Urinary bladder (tissue), 4 donors: ENCODE measurements at places on chromosomes 12 and 14. TPM values are rescaled to one million over a fixed set of nuclear protein-coding genes. Genes with fewer than 3 reads are reported as not detected.

- no peak for DNase-seq
Observed at GRCh38 chr12:106179086-106179485, 40.3 kb upstream of the NUAK1 start.

- DNase-seq = no peak
Observed at GRCh38 chr12:4156317-4156716, 117.2 kb upstream of the CCND2 start.

GRCh38 chr12:49296836-49297694 is 2.1 kb downstream of the PRPH start:
- no peak for DNase-seq

- no peak for DNase-seq
Observed at GRCh38 chr12:546920-547845, 87.4 kb downstream of the B4GALNT3 start.

Gene PDZRN4
- 11.5 TPM for total RNA-seq

- no peak for DNase-seq
Observed at GRCh38 chr12:57110104-57111030, 795 bp downstream of the STAT6 start.

DNA sequence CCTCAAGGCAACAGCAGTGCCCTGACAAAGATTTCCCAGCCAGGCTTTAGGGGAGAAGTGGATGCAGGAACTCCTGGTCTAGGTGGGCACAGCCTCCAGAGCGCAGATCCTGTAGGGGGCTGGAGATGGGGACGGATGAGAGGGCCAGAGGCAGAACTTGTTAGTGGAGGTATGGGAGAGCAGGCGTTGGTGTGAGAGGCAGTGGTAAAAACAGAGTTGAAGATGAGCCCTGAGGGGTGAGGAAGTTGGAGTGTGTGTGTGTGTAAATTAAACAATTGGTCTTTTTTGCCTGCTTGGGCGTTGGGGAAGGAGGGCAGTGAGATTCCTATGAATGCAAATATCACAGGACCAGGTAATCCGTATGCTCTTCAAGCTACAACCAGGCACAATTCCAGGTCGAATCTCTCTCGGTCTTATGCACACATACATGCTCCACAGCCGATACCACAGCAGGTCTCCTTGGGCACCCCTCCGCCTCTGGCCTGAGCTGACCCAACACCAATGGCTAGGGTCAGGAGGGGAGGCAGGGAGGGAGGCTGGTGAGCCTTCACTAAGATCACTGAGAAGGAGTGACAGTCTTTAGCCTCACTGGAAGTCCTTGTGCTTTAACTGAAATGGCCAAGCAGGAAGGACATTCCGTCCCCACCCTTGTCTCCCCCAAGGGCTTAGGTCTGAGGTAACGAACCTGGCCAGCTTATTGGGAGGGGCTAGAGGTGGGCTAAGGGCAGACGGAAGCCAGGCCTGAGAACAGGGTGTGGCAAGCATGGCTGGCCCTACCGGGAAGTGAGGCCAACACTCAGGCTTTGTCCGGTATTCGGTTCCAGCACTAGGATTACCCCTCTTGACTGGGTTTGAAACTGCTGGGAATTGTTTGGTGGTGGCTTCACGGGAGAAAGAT is 1.5 kb upstream of the KRT7 start:
- no peak for DNase-seq

Gene SLC7A7
- 9.3 TPM for total RNA-seq

Gene CCDC198
- 2.0 TPM for total RNA-seq

- DNase-seq = no peak
Observed at GRCh38 chr14:95314609-95315008, 5.1 kb downstream of the CLMN start.

Gene ALDH2
- 13.0 TPM for total RNA-seq

Gene CLEC7A
- 4.5 TPM for total RNA-seq

GRCh38 chr14:51534610-51535011 is 117.1 kb upstream of the FRMD6 start:
- no peak for DNase-seq

- DNase-seq = no peak
Observed at GRCh38 chr14:102419716-102420115, 57.0 kb downstream of the TECPR2 start.

DNA sequence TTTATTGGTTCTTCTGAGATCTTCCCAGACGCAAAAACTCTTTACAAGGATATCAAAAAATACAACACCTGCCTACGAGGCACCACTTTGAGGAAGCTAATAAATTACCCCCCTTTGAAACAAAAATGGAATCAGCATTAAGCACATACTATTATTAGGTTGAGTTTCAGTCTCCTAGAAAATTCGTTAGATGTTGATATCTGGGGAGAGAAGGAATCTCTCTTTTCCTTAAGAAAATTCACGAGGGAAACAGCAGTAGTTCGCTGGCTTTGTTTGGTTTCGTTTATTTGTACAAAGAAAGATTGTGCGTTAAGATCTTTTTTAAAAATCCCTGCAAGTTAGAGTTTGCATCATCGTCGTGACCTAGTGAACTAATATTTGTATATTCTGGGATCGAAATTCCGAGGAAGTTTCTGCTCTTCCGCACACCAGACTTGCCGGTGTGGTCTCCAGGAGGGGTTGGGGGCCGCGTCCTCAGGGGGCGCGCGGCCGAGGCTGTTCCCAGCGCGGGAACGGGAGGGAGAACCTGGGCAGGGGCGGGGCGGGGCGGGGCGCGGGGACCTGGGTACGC is 12.1 kb downstream of the NKX2-1 start:
- no peak for DNase-seq

GRCh38 chr12:71335151-71335962 is 104.2 kb upstream of the LGR5 start:
- DNase-seq = no peak

DNA sequence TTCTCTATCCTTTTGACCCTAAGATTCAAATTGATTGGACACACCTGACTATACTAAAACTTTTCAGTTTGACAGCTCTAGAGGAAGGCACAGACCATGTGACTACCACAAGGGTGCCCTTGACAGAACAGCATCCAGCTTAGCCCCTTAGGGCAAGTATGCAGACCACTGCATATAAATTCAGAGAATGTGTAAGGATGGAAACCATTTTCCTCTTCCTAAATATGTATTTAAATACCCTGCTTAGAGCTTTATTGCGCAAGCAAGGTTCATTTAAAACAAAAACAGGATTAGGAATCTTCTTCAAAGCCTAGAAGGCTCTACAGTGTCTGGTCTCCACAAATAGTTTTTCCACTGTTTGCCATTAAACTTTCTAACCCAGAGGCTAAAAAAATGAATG is 202.8 kb downstream of the MED13L start:
- DNase-seq = no peak

Gene ZDHHC22
- total RNA-seq = 0.16 TPM

GRCh38 chr12:52689936-52690335 is 9.7 kb upstream of the KRT1 start:
- DNase-seq = no peak

DNA sequence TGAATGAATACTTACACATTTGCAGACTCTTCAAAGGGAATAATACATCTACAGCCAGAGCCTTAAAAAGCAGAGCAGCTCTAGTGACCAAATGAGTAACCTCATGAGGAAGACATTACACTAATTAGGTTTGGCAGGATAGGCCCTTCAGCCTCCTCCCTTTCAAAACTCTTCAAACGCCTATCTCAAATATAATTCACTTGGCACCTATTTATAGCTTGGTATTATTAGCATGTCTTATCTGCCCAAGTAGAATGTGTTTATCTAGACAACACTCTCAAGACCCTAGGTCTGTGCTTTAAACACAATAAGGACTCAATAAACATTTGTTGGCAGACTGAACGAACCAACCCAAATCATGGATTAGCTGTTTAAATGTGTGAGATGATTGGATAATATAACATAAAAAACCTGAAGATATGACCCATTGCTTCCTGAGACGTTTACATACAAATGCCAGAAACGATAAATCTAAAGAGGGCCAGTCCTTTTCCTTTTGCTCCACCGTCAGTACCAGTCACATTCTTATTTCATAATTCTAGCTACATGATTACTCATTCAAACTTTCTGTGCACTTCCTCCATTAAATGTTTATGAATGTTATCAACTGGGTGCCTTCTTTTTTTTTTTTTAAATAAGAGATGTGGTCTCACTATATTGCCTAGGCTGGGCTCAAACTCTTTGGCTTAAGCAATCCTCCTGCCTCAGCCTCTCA is 123.3 kb downstream of the CEP83 start:
- DNase-seq = no peak

- DNase-seq = no peak
Observed at GRCh38 chr12:115543269-115543668, 734.2 kb downstream of the MED13L start.

GRCh38 chr14:105013150-105013785 is 7.6 kb downstream of the CDCA4 start:
- no peak for DNase-seq

GRCh38 chr12:30732954-30733637 is 21.7 kb downstream of the CAPRIN2 start:
- DNase-seq = no peak

GRCh38 chr12:89933911-89934310 is 225.3 kb upstream of the ATP2B1 start:
- DNase-seq = no peak

Gene CCDC184
- total RNA-seq = 0.85 TPM

DNA sequence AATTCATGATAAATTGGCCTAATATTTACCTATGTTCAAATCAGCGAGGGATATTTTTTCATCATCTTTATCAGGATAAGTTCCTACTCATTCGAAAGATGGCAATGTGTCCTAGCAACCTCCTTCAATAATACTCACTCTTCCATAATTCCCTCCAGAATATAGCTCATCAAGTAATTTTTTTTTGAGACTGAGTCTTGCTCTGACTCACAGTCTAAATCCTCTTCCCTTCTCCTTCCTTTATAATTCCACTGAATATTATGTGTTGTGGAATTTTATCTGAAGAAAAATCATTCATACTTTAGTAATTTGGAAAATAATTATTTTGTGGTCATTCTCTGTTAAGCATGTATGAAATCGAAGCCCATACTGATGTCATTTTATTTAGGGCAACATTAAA is 663.8 kb downstream of the FLRT2 start:
- no peak for DNase-seq

DNA sequence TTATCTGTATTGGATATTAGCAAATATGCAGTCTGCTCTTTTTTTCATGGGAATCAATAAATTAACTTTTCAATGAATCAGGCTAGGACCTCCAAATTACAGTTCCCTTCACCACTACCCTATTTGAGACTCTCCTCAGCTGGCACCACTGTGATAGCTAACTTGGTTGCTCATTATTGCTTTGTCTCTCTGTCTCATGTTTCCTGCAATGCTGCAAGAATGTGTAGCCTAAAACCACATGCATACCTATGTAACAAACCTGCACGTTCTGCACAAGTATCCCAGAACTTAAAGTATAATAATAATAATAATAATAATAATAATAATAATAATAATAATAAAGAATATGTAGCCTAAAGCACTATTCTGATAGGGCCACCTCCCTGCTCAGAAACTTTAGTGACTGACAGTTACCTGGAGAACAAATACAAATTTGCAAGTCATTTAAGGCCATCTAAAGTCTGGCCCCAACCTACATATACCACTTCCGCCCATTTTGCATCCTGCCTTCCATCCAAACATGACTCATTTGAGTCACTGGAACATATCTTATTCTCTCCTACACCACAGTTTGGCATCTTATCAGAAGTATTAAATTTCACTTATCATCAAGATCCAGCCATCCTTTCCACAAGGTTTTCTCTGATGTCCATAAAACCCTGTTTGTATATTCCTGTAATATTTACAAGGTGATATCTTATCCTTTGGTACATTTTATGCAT is 215.1 kb downstream of the LRRK2 start:
- DNase-seq = no peak

- DNase-seq = no peak
Observed at GRCh38 chr14:102222009-102222575, 82.4 kb downstream of the WDR20 start.

DNA sequence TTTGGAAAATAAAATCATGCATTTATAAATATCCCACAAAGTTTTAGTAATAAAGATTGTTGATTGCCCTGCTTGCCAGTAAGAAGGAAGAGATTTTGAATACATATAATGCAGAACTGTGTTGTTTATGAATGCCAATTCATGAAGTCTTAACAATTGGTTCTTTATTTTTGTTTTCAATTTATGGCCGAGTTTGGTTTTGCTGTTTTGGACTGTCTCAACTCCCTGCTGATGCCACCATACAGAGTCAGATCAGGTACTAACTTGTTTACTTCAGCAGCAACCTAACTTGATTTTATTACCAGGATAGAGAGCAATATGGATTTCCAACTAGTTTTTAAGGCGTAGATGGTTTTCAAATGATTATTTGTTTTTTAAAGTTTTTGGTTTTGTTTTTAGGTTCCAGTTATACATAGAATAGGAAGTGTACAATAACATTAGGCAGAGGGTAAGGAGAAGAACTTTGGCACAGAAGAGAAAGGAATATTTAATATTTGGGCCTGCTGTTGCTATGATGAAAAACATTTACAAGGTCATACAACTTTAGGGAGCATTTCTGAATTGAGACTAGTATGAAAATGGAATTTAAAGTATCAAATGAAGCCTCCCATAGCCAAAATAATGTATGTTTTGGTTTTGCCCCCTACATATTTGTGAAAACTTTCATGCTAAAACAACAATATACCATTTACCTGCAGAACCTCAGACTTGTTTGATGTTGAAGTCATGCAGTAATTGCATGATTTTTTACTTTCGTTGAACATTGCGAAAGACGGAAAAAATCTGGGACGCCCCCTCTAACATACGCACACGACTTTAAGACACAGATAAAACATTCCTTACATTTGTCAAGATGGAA is 904 bp upstream of the FAM177A1 start:
- DNase-seq = no peak

DNA sequence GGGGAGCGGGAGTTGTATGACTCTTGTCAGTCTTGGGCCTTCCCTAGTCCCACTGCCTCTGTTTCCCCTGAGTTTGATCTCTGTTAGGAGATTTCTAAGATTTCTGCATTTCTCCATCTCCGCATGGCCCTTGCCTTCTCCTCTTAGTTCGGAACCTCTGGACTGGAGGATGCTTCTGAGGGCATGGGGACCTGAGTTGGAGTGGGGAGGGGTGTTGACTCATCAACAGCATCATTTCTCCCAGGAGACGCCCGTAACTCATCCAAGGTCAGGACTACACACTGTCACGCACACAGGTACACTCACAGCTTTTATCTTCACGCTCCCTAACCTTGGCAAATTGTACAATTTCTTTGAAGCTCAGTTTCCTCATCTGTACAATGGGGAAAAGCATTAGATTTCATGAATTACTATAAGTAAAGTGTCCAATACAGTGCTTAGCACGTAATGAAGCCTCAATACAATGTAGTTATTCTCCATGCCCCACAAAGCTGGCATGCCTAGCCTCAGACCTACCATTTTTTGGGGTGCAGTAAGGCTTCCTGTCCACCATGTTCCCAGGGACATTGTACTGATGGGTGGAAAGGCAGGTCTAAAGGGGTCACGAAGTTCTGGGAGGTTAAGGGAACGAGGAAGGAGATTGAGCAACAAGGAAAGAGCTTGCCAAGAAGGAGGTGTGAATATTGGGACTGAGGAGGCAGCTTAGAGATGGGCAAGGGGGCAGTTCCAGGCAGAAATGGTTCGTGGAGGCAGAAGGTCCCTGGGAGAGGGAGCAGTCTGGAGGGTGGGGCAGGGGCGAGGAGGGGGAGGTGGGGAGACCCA is 600 bp upstream of the LAG3 start:
- no peak for DNase-seq
